Left lung (tissue), 14 donors: ENCODE measurements at places on chromosomes 5 and 9. TPM values are rescaled to one million over a fixed set of nuclear protein-coding genes. Genes with fewer than 3 reads are reported as not detected.

The FXN gene
- total RNA-seq, result 11.0 TPM

The SH3GL2 gene
- total RNA-seq, result 1.7 TPM

GRCh38 chr5:142221091-142221860 is 103.5 kb downstream of the SPRY4 start:
- H3K4me3 ChIP-seq, result no peak overlapping the region
- H3K4me1 ChIP-seq, result peaks cover 43% of the 10 kb centered on the region
- peak overlapping the region; percentile 7 for H3K27ac ChIP-seq
- DNase-seq, result peak; percentile 24

DNA sequence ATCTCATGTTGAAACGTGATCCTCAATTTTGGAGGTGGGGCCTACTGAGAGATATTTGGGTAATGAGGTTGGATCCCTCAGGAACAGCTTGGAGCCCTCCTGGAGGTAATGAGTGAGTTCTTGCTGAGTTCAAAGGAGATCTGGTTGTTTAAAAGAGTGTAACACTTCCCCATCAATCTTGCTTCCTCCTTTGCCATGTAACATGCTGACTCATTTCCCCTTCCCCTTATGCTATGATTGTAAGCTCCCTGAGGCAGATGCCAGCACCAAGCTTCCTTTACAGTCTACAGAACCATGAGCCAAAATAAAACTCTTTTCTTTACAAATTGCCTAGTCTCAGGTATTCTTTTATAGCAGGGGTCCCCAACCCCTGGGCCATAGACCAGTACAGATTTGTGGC is 352.3 kb downstream of the SLCO4C1 start:
- peaks cover 4% of the 10 kb centered on the region for H3K4me1 ChIP-seq
- H3K27ac ChIP-seq, result no peak overlapping the region
- H3K27me3 ChIP-seq, result no peaks in the 10 kb centered on the region
- DNase-seq, result no peak
- H3K36me3 ChIP-seq, result no peaks in the 10 kb centered on the region

DNA sequence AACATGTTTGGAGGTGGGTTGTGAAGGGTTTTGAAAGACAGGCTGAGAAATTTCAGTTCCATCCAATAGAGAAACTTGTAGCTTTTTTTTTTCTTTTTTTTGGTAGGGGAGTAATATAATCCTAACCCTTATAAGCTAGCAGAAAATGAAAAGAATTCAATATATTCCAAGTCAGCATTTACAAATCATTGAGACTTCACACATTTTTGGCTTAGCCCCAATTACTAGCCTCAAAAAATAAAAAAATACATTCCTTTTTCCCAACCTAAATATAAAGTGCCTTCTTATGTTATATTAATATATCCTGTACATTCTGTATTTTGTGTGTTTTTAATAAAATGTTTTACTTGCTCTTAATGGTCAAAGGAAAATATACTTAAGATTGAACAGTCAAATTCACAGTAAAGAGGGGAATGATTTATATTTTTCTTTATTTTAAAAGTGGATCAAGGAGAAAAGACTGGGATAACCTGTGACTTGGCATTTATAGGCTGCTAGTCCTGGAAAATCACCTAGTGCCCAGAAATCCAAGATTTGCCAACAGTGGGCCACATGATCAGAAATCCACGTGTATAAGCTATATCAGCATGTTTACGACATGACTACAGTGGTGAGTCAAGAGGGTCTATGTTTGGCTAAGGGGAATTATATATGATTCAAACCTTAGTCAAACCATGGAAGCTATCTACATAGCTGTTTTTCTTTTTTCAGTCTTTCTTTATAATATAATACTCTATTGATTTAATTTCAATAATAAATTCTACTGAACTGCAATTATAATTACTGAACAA is 14.5 kb downstream of the HACD4 start:
- no peak overlapping the region for H3K4me3 ChIP-seq
- DNase-seq, result no peak
- no peaks in the 10 kb centered on the region for H3K27me3 ChIP-seq
- no peak overlapping the region for H3K27ac ChIP-seq

The CFAP77 gene
- total RNA-seq, result 2.4 TPM

DNA sequence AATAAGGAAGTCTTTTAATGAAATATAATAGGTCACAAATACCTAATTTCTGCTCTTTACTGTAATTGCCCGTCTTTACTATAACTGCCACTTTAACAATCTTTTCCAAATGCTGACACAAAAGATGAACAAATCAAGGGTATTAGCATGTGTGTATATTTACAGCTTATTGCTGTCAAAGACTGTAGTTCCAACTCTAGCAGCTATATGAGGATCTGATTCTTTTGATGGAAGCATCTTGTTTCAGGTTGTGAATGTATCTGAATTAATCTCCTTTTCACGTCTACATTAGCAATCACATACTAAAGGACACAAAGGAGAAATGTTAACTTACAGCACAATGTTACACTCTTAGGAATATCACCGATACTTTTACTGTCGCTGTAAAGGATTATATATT is 27.9 kb downstream of the RFX3 start:
- H3K27me3 ChIP-seq, result no peaks in the 10 kb centered on the region
- H3K27ac ChIP-seq, result no peak overlapping the region
- H3K4me1 ChIP-seq, result no peaks in the 10 kb centered on the region
- no peaks in the 10 kb centered on the region for H3K36me3 ChIP-seq
- no peak for DNase-seq
- no peak overlapping the region for H3K4me3 ChIP-seq

- H3K4me3 ChIP-seq, result no peak overlapping the region
- H3K4me1 ChIP-seq, result no peaks in the 10 kb centered on the region
- DNase-seq, result no peak
- H3K36me3 ChIP-seq, result no peaks in the 10 kb centered on the region
Measured at GRCh38 chr5:67935908-67936566, 279.5 kb upstream of the PIK3R1 start.

The MRPL50 gene
- 10.2 TPM for total RNA-seq

- no peak for DNase-seq
- H3K4me1 ChIP-seq, result peaks cover 7% of the 10 kb centered on the region
- H3K4me3 ChIP-seq, result no peak overlapping the region
- H3K27me3 ChIP-seq, result no peaks in the 10 kb centered on the region
Measured at GRCh38 chr5:125551246-125551645, 804.8 kb upstream of the ZNF608 start.

The FGF18 gene
- 3.1 TPM for total RNA-seq

DNA sequence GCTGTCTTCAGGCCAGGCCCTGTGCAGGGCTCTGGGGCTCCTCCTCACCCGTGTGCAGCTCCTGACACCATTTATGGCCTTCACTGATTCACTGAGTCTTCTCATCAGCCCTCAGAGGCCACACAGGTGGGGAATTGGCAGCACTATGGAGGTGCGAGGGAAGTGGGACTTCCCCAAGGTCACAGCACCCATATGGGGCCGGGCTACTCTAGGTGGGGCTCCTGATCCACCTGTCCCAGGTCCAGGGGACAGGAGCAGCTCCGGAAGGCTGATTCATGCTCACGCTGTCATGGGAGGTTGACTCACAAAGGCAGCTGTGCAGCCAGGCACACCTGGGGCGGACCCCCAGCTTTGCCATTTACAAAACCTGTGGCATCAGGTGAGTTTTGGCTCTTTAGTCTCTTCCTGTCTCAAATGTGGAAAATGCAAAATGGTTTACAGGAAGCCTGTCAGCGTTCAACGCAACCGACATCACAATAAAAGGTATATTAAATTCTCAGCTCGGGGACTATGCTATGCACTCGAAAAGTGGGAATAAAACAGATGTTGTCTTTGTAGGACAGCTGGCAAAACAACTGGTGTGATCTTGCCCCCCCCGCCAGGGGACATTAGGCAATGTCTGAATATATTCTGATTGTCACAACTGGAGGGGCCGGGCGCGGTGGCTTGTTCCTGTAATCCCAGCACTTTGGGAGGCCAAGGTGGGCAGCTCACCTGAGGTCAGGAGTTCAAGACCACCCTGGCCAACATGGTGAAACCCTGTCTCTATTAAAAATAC is 15.0 kb downstream of the NAIF1 start:
- DNase-seq, result no peak
- no peak overlapping the region for H3K4me3 ChIP-seq
- H3K27me3 ChIP-seq, result no peaks in the 10 kb centered on the region

DNA sequence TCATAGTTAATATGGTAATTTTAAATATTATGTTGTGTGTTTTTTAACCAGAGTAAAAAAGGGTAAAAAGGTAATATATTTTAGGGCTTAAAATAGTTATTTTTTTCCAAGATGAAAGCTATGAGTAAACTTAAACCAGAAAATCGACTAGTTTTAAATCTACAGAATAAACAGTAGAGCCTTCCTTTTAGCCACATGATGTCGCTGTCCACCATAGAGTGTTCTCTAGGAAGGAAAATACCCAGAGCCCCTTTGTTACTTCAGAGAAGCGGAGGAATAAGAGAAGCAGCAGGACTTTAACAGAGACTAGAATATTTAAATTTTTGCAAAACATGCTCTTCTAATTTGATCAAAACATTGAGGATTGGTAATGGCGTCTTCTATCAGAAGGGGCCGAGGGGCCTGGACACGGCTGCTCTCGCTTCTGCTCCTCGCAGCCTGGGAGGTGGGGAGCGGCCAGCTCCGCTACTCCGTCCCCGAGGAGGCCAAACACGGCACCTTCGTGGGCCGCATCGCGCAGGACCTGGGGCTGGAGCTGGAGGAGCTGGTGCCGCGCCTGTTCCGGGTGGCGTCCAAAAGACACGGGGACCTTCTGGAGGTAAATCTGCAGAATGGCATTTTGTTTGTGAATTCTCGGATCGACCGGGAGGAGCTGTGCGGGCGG is at the start of gene PCDHA2:
PCDHA2 (plus strand) TSS at position 258 of the 664 bp plus-strand sequence.
- H3K36me3 ChIP-seq, result no peaks in the 10 kb centered on the region
- no peaks in the 10 kb centered on the region for H3K27me3 ChIP-seq
- no peak for DNase-seq
- no peak within 1 kb of the TSS for H3K4me3 ChIP-seq

The PCDHB5 gene
- 2.5 TPM for total RNA-seq

DNA sequence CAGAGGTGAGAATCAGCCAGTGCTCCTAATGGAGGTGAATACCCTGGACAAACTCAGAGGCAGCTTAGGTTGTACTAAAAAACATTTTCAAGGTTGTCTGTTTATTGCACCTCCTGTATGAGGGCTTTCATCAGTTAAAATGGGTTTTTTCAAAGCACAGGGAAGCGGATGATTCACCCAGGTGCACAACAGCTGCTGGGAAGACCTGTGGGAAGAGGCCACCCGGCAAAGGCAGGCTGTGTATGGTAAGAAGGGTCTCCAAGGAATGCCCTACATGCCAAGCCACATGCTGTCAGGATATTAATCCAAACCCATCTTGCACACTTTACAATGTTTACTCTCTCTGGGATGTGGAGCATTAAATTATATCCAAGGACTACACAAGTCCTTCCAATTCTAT is 14.7 kb downstream of the SIL1 start:
- no peaks in the 10 kb centered on the region for H3K36me3 ChIP-seq
- H3K27ac ChIP-seq, result no peak overlapping the region
- peaks cover 11% of the 10 kb centered on the region for H3K4me1 ChIP-seq
- H3K27me3 ChIP-seq, result no peaks in the 10 kb centered on the region

The PCDHA4 gene
- 0.65 TPM for total RNA-seq

- DNase-seq, result no peak
- no peak overlapping the region for H3K4me3 ChIP-seq
- no peak overlapping the region for H3K27ac ChIP-seq
- no peaks in the 10 kb centered on the region for H3K27me3 ChIP-seq
Measured at GRCh38 chr5:149510136-149510535, 41.1 kb downstream of the CSNK1A1 start.

DNA sequence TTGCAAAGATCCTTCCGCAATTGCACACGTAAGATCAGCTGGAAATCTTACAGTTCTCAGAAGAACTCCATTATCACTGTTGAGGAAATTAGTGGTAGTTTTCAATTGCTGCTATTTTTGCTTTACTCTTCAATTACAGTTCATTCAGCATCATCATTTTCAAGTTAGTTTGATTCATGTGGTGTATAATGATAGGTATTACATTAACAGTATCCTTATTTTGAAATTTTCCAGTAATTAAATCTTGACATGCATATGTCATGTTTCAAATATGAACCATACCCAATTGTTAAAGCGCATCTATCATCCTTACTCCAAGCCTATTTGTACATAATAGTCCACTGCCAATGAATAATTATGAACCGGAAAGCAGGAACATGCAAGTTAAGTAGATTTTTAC is 60.3 kb downstream of the NR6A1 start:
- no peak overlapping the region for H3K27ac ChIP-seq
- no peaks in the 10 kb centered on the region for H3K4me1 ChIP-seq
- no peaks in the 10 kb centered on the region for H3K27me3 ChIP-seq

The PCDHB13 gene
- 2.1 TPM for total RNA-seq

DNA sequence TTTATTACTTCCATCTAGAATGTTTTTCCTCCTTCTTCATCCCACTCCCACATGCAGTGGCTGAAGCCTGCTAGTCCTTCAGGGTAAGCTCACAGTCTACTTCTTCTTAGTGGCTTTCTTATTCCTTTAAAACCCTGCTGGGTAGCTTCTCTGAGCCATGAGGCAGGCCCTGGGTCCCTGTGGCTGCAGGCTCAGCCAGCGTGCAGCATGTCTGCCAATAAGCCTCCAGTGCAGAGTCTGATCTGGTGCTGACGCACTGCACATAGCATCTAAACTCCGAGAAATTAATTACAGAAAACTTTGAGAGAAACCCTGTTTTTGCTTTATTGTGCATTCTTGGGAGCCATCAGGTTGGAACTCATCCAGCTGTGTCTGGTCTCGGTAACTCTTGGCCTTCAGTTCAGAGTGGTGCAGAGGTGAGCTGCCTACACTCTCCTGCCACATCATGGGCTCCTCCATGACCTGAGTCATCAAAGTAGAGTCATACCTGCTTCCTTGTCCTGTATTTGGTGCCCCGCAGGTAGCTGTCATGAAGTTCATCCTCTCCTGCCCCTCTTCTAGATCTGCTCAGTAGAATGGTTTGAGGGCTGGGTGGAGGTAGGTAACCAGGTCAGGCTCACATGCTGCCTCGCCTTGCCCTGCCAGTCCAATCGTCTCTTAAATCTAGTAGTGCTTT is 339.4 kb downstream of the KDM4C start:
- H3K4me3 ChIP-seq, result no peak overlapping the region
- H3K27ac ChIP-seq, result no peak overlapping the region
- DNase-seq, result no peak
- no peaks in the 10 kb centered on the region for H3K4me1 ChIP-seq

DNA sequence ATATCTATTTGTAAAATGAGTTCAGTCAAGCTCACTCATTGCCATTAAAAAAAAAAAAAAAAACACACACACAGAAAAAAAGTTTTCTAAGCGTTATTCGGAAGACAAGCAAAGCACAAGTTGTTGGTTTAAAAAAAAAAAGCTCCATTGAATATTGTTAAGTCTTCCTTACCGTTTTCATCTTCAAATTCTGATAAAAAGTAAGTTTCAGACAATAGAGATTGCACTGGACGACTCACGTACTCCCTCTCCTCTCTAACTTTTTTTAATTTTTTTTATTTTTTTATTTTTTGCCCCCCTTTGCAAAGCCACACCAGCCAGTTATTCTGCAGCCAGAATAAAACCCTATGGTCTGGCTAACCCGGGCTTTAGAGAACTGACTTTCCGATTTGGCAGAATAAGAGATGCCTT is 544 bp downstream of the ADAMTS6 start:
- peaks cover 14% of the 10 kb centered on the region for H3K27me3 ChIP-seq
- peak overlapping the region; percentile 75 for H3K27ac ChIP-seq
- no peak for DNase-seq
- peak overlapping the region; percentile 42 for H3K4me3 ChIP-seq

The NIM1K gene
- 1.2 TPM for total RNA-seq

GRCh38 chr9:23603311-23603710 is 222.7 kb downstream of the ELAVL2 start:
- no peak overlapping the region for H3K27ac ChIP-seq
- H3K36me3 ChIP-seq, result no peaks in the 10 kb centered on the region
- H3K4me1 ChIP-seq, result no peaks in the 10 kb centered on the region
- no peaks in the 10 kb centered on the region for H3K27me3 ChIP-seq
- H3K4me3 ChIP-seq, result no peak overlapping the region

The TESK1 gene
- 44.6 TPM for total RNA-seq

The ADAMTS12 gene
- total RNA-seq, result 34.4 TPM

The CDH12 gene
- not detected for total RNA-seq
